ENCODE measurements at places on chromosomes 16 and 17. TPM values are rescaled to one million over a fixed set of nuclear protein-coding genes. Genes with fewer than 3 reads are reported as not detected.

CACNG1 gene
- total RNA-seq = not detected

WFDC1 gene
- total RNA-seq = 3.6 TPM

SLFN5 gene
- 142 TPM for total RNA-seq

ZNF469 gene
- total RNA-seq = 3.1 TPM

KRTAP9-3 gene
- total RNA-seq = not detected

All from smooth muscle cell of trachea (primary cell).